ENCODE measurements at places on chromosomes 2 and 18. TPM values are rescaled to one million over a fixed set of nuclear protein-coding genes. Genes with fewer than 3 reads are reported as not detected.

The CDH7 gene
- polyA plus RNA-seq, result 0.01 TPM

The TRAK2 gene
- 10.2 TPM for polyA plus RNA-seq

The MAP3K19 gene
- not detected for polyA plus RNA-seq

The USP40 gene
- polyA plus RNA-seq, result 22.9 TPM

The KIAA2012 gene
- 0.05 TPM for polyA plus RNA-seq

The POTEE gene
- polyA plus RNA-seq, result 0.11 TPM

DNA sequence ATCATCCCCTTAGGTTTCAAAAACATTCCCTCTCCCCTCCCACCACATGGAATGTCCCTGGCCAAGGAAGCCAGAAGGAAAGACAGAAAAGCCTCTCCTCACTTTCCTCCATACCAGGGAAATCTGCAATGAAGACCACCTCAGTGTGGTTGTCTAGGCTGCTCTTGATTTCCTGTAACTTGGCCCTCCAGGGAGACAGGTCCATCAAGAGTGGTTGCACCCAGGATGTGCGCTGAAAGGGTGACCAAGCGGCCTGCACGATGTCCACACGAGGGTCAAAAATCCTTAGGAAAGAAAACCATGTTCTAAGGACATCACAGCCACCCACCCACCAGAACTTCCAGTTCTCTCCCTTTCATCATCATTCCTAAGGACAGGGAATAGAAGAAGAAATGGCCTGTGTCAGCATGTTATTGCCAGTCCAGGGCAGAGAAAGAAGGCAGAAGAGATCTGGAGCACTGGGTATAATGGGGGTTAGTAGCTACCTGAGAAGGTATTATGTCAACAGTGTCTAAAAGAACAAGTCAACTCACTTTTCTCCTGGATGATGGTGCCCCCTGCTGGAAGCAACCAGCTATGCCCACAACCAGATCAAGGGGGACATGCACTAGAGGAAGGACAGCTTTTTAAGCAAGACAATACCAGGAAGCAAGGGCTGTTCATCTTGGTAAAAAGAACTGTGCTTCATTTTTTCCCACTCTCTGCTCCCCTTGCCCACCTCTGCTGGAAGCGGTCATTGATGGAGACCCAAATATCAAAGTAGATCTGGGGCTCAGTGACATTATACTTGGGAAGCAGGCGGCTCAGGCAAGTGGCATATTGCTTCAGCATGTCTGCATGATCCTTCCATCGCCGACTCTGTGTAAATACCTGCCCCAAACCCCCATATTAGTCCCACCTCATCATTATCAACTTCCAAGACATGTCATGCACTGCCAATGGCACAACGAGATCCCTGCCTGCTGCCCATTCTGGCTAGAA is 9.3 kb downstream of the GGCX start:
- DNase-seq, result peak; percentile 87

DNA sequence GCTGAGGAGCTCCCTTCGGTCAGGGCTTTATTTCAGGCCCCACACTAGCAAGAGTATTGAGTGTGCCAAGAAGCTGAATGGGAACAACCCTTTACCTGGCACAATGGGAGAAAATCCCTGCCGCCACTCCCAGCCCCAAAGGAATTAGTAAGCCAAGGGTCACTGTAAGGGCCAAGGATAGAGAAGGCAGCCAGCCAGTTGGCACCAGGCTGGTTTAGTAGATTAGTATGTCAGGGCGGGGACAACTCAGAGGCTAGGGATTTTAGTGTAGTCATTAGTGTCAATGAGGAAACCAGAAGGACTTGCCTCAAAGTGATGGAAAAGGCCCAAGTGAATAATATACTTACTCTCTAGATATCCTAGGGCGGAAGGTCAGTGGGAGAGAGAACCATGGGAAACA is 34.9 kb upstream of the CYP26B1 start:
- DNase-seq, result no peak

DNA sequence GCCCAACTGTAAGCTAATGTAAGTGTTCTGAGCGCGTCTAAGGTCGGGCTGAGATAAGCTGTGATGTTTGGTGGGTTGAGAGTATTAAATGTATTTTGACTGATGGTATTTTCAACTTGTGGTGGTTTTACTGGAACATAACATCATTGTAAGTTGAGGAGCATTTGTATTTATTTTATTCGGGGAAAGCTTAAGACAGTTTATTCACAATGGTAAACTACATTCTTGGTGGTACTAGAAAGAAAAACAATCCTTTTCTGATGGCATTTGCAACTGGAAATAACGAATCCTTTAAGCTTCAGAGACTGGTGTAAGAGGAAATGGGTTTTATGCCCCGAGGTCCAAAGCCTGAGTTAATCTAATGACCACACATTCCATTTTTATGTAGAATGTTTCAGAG is 283.3 kb upstream of the NETO1 start:
- DNase-seq, result no peak

DNA sequence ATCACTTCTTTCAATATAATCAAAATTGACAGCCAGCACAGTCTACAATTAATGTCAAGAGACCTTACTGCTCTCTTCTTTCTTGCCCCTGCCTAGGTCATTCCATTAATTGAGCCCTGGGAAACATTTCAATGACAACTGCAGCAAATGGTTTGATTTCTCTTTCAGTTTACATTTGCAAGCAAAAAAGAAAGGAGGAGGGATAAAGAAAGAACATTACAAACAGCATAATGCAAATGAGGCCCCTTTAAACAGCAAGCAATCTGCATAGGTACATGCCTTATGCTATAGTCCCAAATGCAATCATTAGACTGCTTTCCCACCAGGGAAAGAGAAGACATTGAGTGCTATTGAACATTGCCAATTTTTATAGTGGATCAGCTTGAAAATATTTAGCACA is 655.0 kb upstream of the CDH2 start:
- DNase-seq, result no peak

DNA sequence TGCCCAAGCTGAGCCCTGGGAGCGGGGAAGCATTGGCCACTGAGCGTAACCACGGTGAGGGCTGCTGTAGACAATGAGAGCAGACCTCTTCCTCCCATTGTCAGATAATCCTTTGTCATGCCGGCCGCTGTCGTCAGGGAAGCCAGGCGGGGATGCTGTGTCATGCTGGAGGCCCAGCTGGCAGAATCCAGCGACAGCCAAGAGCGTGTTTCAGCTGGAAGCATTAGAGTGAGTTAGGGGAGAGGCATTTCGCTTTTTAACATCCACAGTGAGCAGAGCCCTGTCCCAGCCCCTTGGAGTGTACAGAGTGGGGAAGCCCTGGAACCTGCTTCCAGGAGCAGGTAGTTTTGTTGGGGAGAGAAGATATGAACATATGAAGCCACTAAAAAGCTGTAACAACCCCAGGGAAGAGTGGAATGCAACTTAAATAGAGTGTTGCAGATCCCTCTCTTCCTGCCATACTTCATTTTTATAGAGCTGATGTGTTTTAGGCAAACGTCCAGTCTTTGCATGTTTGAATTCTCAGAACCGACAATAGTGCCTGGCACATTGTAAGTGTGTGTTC is 7.0 kb downstream of the CTIF start:
- no peak for DNase-seq

DNA sequence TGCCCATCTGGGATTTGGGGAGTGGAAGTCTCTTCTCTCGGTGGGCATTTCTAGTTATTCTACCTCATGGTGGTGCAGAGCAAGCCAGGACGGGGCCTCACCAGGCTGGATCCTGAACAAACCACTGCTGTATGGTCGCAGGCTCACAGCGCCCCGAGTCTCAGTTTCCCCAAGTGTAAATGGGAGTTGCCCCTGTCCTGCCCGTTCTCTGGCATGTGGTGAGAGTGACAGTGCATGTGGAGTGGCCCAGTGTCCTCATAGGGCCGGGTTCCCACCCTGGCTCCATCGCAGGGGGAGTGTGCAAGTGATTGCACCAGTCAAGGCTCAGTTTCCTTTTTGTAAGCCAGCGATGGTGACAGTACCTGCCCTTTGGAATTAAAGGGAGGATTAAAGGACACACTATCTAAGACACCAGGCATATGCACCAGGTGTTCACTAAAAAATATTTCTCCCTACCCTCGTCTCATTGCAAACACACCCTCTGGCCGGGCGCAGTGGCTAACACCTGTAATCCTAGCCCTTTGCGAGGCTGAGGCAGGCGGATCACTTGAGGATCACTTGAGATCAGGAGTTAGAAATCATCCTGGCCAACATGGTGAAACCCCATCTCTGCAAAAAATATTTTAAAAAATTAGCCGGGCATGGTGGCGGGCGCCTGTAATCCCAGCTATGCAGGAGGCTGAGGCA is 173.3 kb upstream of the MYCN start:
- no peak for DNase-seq

GRCh38 chr2:237885111-237885930 is 25.9 kb downstream of the RAMP1 start:
- no peak for DNase-seq

GRCh38 chr2:9779596-9780264 is 63.5 kb upstream of the TAF1B start:
- no peak for DNase-seq

DNA sequence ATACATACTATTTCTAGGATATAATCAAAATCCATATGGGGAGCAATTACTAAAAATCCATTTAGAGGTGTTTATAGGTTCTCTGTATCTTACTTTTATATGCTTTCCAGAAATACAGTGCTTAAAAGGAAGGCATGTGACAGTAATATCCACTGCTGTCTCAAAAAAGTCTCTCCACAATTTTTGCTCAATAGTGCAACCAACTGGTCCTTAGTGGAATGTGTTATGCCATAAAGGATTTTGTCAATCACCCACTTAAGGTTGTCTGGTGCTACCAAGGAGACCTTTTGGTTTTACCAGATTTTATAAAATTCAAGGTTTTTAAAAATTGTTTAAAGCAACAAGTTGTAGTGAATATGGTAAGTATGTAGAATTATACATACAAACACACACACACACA is 328.5 kb upstream of the DSEL start:
- DNase-seq, result no peak

GRCh38 chr2:60260639-60261296 is 292.7 kb downstream of the BCL11A start:
- no peak for DNase-seq

DNA sequence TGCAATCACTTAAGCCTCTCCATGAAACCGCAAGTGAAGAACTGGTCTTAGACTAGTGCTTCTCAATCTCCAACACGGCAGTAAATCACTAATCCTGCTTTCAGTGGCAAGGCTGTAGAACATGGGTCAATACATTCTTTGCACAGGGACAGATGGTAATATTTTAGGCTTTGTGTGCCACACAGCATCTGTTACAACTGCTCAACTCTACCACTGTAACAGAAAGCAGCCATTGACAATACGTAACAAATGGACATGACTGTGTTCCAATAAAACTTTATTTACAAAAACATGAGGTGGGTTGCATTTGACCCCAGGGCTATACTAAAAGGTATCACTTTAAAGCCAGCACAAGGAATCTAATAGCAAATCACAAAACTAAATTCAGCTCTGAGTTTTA is 51.1 kb downstream of the RNF152 start:
- DNase-seq, result no peak

- no peak for DNase-seq
Observed at GRCh38 chr2:108076527-108076926, 90.2 kb downstream of the SLC5A7 start.

GRCh38 chr2:64606479-64607363 is 47.0 kb downstream of the SERTAD2 start:
- DNase-seq, result no peak

All from A549 (cell line).